ENCODE measurements at places on chromosomes 3 and 15.

- DNase-seq, result no peak
Observed at GRCh38 chr3:17292556-17292955, 407.8 kb downstream of the PLCL2 start.

- DNase-seq, result no peak
Observed at GRCh38 chr3:122058294-122058693, 3.1 kb downstream of the CD86 start.

DNA sequence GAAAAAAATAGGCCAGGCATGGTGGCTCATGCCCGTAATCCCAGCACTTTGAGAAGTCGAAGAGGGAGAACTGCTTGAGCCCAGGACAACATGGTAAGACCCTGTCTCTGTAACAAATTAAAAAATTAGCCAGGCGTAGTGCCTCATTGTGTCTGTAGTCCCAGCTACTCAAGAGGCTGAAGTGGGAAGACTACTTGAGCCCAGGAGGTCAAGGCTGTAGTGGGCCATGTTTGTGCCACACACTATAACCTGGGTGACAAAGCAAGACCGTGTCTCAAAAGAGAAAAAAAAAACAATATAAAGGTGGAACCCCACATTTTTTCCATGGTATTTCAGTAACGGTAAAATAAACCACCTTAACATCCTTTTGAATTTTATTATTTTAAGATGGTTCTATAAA is 69.9 kb downstream of the DENND4A start:
- no peak for DNase-seq

GRCh38 chr3:131608741-131609140 is 106.0 kb upstream of the MRPL3 start:
- no peak for DNase-seq

DNA sequence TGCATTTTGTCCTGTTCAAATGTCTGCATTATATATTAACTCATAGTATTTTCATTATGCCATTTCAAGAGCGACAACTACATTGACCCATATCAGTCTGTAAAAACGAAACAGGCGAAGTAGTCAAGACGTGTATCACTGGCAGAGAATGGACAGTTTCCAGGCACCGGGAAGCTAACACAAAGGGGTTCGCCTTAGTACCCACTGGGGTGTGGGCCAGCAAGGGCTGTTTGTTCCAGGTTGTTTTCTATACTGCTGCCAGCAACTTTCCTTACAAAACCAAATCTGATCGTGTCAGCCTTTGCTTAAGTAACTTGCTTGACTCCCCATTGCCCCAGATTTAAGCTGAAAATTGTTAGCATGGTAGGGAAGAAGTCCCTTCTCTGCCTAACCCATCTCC is 87.1 kb downstream of the CGNL1 start:
- no peak for DNase-seq

DNA sequence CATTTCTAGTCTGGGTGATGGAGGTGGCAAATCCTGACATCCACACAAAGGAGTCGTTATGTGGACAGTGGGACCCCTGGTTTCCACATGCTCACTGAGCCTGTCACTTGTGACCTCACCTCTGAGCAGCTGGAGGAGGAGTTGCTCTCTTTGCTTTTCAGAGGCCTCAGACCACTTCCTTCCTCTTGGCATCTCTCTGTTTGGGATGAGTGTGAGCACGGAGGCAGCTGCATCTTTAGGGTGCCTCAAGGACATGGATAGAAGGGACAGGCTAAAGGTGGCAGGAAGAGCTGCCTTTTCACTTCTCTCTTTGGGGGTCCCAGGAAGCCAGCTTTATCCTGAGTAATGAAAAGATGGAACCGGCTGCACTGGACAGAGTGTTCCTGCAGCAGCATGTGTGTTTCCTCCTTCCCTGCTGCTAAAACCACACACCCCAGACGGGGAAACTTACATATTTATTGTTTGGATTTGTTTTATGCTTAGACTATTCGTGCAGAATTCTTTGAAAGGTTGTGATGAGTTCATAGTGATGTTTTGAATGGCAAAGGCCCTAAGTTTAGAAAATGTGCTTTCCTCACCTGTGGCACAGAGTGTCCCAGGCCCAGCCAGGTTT is 31.8 kb downstream of the GPR171 start:
- DNase-seq, result no peak

GRCh38 chr3:103873897-103874545 is 1439.2 kb downstream of the ZPLD1 start:
- no peak for DNase-seq

- no peak for DNase-seq
Observed at GRCh38 chr3:151085889-151086483, 522 bp downstream of the MED12L start.

DNA sequence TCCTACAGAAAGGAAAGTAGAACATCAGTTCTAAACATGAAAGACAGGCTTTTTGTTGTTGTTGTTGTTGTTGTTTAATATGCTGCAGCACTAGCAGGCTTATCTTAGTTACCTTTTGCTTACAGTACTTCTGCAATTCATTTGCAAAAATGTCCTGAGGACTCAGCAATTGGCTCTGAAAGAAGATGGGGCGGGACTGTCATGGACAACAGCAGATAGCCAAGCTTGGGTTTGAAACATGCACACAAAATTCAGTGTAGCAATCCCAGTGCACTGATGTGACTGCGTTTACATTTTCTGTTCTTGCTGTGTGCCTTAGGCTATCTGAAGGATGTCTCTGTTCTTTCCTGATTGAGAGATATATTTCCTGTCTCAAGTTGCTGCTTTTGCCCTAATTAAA is 9.2 kb downstream of the UNC13C start:
- no peak for DNase-seq

DNA sequence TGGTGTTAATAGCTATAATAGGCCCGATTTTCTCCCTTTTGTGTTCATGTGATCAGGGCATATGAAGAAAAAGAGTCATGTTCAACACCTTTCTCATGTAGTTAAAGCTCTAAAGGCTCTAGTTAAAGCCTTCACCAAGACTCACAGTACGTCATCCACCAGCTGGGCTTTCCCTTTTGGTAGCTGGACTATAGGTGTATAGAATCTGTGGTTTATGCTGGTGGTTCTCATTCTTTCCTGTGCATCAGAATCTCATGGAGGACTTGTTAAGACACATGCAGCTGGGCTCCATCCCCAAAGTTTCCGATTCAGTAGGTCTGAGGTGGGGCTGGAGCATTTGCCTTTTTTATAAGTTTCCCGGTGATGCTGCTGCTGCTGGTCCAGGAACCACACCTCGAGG is 31.0 kb downstream of the CFAP91 start:
- no peak for DNase-seq

GRCh38 chr3:72101494-72101893 is 316.5 kb upstream of the PROK2 start:
- no peak for DNase-seq

DNA sequence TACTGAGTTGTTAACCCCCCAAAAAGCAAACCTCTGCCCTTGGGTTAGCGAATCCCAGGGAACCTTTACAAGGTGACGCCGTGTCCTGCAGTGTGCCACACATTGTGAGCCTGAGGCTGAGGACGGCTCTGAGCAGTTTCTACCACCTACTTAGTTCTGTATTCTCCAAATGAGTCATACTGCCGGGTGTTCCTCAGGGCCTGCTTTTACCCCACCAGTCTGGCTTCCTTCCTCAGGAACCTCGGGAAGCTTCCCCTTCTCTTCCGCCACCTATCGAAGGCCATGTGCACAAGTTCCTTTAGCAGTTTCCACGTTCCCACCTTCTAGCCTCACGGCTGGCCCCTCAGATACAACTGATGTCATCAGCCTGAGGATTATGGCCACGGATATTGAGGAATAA is 384.0 kb upstream of the TPM1 start:
- no peak for DNase-seq

DNA sequence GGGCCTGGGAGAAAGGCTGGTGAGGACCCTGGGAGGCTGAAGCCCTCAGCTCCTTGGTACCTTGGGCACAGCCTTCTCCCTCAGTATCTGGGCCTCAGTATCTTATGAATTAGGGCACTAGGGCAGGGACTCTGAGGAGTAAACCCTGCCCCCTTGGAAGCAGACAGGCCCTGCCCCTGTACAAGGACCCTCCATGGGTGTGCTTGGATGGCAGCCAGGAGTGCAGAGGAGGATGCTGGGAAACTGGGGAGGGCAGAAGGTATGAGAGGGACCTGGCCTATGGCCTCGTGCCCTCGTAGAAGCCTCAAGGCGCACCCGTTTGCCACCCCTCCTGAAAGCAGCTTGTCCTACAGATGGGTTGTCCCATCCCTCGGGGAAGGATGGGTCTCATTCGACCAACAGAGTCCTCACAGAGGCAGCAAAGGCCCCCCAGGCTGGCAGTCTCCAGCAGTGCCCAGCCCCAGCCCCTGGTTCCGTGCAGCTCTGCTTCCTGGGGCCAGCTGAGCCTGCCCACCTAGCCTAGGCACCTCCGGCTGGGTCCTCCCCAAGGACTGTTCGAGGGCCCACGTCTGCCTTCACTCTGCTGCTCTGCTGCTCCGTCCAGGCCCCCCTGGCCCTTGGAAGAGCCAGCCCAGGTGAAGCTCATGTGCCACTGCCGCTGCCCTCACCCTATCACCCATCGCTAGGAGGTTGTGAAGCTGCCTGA is 15.3 kb upstream of the SEMA3F start:
- DNase-seq, result no peak

DNA sequence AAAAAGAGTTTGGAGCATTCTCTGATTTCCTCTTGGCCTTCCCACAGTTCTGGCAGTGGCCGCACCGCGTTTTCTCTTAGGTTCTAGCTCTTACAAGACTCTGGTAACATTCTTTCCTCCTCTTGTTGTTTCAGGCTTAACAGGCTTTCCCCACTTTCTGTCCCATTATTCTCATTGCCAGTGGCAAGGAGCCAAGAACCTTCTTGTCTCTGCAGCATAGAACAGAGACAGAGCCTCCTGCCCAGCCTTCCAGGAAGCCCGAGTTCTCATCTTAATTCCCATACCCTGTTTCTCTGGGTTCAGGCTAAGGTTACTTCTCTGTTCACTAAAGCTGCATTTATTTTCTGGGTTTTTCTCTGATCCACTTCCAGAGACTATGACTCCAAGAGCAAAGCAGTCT is 61.1 kb downstream of the DUT start:
- no peak for DNase-seq

DNA sequence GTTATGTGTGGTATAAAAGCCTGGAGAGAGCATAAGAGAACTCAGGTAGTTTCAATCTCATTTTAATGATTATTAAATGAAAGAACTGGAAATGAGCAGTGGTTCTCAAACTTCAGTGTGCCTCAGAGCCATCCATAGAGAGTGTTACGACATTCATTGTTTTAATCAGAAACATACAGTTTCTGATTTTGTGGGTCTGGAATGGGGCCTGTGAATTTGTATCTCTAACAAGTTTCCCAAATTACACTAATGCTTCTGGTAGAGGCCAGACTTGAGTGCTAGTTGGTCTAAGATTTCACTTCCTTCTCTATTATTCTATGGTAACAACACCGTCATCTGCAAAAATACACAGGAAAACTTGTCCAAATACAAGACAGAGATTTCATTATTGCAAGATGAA is 292.0 kb upstream of the NECTIN3 start:
- no peak for DNase-seq

- no peak for DNase-seq
Observed at GRCh38 chr15:97177151-97177577, 783.3 kb upstream of the ARRDC4 start.

GRCh38 chr3:88225326-88226008 is 75.7 kb downstream of the C3orf38 start:
- DNase-seq, result no peak

DNA sequence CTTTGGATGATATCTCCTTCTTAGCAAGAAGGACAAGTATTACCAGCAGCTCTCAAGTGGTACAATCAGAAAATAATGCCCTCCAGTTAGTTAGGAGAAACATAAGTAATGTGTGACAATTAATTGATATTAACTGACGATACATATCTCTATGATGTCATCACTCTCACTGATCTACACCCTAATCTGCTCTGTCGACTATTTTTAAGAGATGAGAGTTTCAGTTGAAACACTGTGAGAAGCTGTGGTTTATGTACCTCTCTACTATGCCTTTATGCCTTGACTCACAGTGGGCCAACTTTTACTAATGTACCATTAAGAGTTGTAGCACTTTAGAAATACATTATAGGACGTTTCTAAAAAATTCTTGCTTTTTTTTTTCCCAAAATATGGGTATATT is 8.6 kb downstream of the CEP152 start:
- DNase-seq, result no peak

GRCh38 chr15:98888820-98889479 is 118.6 kb downstream of the PGPEP1L start:
- DNase-seq, result no peak

DNA sequence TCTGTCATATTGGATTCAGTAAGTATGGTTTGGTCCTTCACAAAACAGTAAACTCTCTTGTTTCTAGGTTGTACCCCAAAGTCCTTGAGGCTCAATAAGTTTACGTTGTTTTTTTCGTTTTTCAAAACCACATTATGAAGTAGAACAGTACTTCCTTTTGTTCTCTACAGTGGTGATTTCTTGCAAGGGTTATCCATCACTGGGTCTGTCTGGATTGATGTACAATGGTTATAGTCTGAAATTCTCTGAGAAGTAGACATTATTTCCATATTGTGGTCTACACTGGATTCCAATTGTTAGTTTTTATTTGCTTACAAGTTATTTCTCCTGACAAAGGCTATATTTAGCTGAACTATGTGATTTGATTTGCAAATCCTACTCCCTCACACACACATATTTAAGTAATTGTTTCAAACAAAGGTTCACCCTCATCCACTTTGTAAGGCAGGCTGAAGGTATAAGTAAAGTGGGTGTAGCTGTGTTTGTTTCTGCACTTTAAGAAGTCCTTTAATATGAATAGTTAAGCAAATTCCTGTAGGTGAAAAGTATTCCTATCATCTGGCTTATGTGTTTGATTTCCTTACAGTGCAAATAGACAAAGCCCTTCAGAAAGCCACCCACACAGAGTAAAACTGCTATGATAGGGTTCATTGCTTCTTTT is 64.2 kb upstream of the MME start:
- no peak for DNase-seq

GRCh38 chr3:61181874-61182273 is 69.4 kb downstream of the FHIT start:
- no peak for DNase-seq

GRCh38 chr3:185880600-185880999 is 55.8 kb upstream of the IGF2BP2 start:
- DNase-seq, result no peak

GRCh38 chr3:159185443-159186050 is 383.7 kb downstream of the MFSD1 start:
- DNase-seq, result no peak

DNA sequence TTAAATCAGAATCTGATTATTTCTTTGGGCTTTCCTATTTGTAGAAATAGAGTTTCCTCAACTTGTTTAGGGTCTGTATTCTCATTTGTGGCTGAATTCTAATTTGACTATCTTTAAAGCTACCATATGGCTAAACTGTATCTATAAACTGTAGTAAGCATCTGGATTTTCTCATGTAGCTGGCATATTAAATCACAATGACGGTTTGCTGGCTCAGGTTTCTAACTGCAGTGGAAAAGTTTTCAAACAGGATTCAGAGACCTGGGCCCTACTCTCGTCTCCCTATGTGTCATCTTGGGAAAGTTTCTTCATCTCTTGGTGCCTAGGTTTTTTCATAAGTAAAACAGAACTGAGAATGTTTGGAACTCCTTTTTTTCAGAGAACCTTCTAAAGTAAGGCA is 68.3 kb downstream of the GALK2 start:
- no peak for DNase-seq
